ENCODE measurements at places on chromosomes 16 and 17. TPM values are rescaled to one million over a fixed set of nuclear protein-coding genes. Genes with fewer than 3 reads are reported as not detected.

CDRT15L2 gene
- not detected for total RNA-seq

KRT24 gene
- total RNA-seq: not detected

TPPP3 gene
- 13.3 TPM for total RNA-seq

RPL13 gene
- 3,763 TPM for total RNA-seq

PRPF8 gene
- total RNA-seq: 287 TPM

PDE6G gene
- 2.5 TPM for total RNA-seq

KRT20 gene
- total RNA-seq: 0.47 TPM

C16orf82 gene
- not detected for total RNA-seq

RMI2 gene
- 33.9 TPM for total RNA-seq

HOXB4 gene
- total RNA-seq: 0.08 TPM

CACNA1H gene
- total RNA-seq: 10.3 TPM

LMF1 gene
- 11.2 TPM for total RNA-seq

SLC16A6 gene
- 0.76 TPM for total RNA-seq

KRTAP9-4 gene
- total RNA-seq: not detected

CA5A gene
- not detected for total RNA-seq

CMTM1 gene
- total RNA-seq: 1.8 TPM

MYO15A gene
- 0.42 TPM for total RNA-seq

SLC25A39 gene
- 189 TPM for total RNA-seq

SEZ6L2 gene
- 24.4 TPM for total RNA-seq

SMIM22 gene
- total RNA-seq: 0.38 TPM

NTN3 gene
- not detected for total RNA-seq

GRAP gene
- total RNA-seq: 0.26 TPM

NUFIP2 gene
- total RNA-seq: 61.0 TPM

SEPTIN1 gene
- 2.2 TPM for total RNA-seq

KRT33A gene
- total RNA-seq: not detected

PRSS36 gene
- total RNA-seq: 0.91 TPM

RND2 gene
- total RNA-seq: 0.12 TPM

CES3 gene
- total RNA-seq: 1.7 TPM

HYDIN gene
- 0.52 TPM for total RNA-seq

ABAT gene
- total RNA-seq: 0.55 TPM

CPHXL2 gene
- not detected for total RNA-seq

OR4D1 gene
- total RNA-seq: 0.02 TPM

ACAP1 gene
- total RNA-seq: 3.9 TPM

AOC3 gene
- 1.5 TPM for total RNA-seq

HSPB9 gene
- total RNA-seq: not detected

HNF1B gene
- total RNA-seq: 31.4 TPM

PRSS53 gene
- total RNA-seq: 1.8 TPM

SLC13A2 gene
- 0.06 TPM for total RNA-seq

C17orf50 gene
- total RNA-seq: 0.24 TPM

SLC9A5 gene
- total RNA-seq: 1.8 TPM

All from A549 treated with DMSO at 1 μM for 4 hours (cell line).